B cell (primary cell): ENCODE measurements at places on chromosomes 6 and 20.

- peak; percentile 62 for DNase-seq
Measured at GRCh38 chr20:62409931-62410745, 3.1 kb upstream of the CABLES2 start.

DNA sequence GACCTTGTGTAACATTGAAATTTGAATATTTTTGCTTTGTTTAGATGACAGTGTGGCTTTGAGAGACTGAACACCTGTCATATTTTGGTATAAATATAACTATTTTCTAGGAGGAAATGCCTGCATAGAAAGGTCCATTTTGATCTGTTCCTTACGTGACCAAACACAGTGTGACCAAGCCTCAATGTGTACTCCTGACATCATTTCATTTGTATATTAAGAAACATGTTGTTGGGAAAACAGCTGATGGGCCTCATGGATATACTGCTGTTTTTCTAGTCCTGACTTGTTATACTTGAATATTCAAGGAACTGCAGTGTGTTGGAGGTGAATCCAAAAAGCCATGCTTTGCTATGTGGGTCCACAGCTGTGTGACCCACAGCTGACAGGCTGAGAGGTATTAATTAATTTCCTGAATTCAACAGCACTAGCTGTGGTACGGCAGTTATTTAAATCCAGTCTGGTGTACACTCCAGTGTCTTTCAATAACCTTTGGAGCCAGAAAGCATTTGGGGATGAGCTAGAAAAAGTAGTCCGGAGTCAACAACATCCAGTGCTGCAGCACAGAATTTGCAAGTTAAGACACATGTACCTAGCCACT, 18.9 kb downstream of the NCOA7 start:
- DNase-seq, result no peak

DNA sequence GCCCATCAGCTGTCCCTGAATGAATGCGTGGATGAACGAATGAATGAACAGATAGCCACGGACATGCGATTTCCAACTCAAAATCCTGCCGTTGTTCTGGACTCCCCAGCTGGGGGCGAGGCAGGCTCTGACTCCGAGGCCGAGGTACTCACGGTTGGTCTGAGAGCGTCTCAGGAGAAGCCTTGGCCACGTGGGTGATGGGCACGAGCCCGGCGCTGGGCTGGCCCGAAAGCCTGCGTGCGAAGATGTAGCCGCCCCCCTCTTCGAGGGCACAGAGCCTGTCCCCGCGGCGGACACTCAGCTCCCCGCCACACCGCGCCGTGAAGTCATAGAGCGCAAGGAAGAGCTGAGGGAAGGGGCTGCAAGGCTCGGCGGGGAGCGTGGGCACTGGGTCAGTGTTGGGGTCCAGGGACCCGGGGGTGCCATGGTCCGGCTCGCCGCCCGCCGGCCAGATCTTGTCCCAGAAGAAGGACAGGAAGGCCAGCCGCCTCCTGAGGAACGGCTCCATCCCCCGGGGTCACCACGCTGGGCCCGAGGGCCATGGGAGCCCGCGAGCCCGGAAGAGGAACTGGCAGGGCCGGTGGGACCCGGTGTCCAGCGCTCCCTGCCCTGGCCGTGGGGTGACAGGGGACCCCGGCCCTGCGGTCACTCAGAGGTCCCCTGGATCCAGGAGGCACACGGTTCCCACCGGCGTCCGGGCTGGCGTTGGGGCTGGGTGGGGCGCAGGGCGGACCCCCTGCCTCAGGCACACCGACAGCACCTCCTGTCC, 409 bp downstream of the SRMS start:
- DNase-seq, result no peak

- DNase-seq, result no peak
Measured at GRCh38 chr20:3632311-3633004, 30.7 kb downstream of the GFRA4 start.

- DNase-seq, result no peak
Measured at GRCh38 chr6:109321752-109322151, 60.5 kb downstream of the CD164 start.

DNA sequence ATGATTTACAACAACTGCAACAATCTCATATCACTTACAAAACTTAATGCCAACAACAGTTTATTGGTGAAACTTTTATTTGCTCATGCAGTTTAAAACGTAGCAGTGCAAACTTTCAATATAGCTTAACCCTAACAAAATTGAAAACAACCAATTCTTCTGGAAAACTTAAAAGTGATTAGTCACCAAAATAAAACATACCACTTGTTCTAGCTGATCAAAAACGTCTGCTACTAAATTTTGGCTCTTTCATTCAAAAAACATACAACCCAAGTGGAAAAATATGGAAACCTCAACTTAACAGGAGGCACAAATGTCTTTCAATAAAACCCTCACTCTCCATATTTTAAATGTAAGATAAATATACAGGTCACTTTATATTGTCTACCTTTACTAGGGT, 39.6 kb downstream of the COL12A1 start:
- no peak for DNase-seq

DNA sequence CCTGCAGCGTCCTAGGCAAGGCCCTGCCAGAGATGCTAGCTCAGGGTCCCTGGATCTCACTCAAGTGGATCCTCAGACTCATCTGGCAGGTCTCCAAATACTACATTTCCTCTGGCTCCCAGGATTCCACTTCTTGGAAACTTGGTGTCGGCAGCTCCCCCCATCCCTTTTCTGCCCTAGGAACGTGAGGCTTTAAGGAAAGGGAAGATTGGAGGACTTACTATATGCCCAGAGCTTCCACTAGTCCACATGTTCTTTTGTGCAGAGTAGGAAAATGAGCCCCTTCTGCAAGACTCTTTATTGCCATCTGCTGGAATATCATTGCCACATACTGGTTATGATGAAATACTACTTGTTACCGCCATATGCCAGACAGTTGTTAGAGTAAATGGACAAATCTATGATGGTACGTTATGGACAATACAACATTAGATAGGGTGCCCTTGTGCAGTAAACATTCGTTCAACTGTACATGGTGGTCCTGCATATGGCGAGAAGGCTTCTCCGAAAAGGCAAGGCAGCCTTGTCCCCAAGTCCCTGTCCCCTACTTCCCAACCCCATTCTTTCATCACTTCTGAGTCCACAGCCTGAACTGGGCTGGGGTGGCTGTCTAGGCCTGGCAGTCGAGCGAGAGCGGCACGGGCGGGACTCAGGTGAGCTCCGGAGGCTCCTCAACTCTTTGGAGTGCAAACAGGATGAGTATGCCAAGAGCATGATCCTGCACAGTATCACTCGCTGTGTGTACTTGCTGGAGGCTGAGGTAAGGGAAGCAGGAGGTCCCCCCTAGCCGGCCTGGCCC, 780 bp downstream of the ARMC12 start:
- DNase-seq, result peak; percentile 81

GRCh38 chr6:3349388-3350251, 90.9 kb downstream of the PSMG4 start:
- DNase-seq, result no peak

GRCh38 chr6:164133095-164133494, 718.6 kb downstream of the QKI start:
- no peak for DNase-seq

DNA sequence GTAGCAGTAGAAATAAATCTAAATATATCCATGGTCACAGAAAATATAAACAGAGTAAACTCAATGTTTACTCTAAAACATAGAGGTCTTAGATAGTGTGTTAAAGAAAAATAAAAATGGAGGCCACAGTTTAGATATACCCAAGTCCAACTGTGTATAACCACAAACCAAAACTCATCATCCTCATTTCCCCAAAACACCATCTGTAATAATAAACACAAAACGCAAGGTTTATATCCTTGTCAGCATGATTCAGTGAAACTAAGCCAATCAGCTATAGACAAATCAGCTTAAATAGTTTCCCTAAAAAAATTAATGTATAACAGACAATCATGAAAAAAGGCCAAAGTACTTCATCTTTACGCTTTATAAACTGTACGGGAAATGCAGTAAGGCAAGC, 2.7 kb upstream of the HACE1 start:
- DNase-seq, result no peak
